CD4-positive, alpha-beta memory T cell (primary cell): ENCODE measurements at places on chromosomes 12 and 14. TPM values are rescaled to one million over a fixed set of nuclear protein-coding genes. Genes with fewer than 3 reads are reported as not detected.

Gene TMCC3
- polyA plus RNA-seq = 0.91 TPM

Gene SCN8A
- 0.04 TPM for polyA plus RNA-seq

Gene ABCD2
- 8.5 TPM for polyA plus RNA-seq

GRCh38 chr12:2306012-2306411 is 253.2 kb downstream of the CACNA1C start:
- DNase-seq = no peak

- no peak for DNase-seq
Observed at GRCh38 chr14:58709949-58710348, 72.2 kb downstream of the DACT1 start.

DNA sequence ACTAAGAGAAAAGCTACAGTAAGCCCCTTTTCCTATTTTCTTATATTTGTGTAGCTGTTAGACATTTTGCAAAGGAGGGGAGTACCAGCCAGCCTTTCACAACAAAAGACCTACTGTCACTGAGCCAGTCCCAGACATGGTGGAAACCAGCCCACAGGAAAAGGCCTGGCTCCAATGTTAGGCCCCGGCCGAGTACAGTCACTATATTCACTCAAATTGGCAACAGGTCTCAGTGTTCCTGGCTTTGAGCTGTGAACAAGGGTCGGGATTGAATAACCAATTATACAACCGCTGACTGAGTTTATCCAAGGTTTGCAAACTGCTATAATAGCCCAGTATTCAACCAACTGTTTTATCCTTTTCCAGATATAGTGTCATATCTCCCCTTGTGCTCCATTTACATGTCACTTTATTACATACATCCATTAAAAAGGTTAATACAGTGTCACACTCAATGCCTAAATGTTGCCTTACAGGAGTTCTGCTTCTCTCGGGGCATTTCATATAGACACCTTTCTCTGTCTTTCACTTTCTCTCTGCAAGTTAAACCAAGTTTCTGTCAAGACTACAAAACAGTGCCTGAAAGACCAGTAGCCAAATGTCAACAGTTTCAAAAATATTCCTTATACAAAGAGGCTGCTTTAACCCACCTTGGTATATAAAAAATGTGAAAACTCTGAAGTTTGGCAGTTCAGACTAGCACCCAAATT is 178.1 kb downstream of the SOX5 start:
- DNase-seq = no peak

GRCh38 chr14:44494137-44494536 is 12.9 kb downstream of the FSCB start:
- DNase-seq = no peak

DNA sequence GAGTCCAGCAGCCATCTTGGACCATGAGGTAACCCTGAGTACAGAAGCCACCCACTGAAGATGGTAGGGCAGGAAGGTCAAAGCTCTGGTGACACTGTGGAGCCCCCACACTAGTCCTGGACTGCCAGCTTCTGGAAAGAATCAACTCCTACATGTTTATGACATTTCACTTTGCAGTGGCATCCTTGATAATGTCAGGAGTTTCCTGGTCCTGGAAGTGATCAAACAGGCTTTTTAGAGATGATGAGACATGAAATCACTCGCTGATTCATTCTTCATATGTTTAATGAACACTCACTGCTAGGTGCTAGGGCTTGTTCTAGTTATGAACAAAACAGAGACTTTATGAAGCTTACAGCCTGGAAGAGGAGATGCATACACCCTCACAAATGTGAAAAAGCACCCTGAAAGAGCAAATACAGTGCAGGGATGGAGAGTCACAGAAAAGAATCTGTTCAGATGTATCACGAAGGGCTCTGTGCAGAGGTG is 15.8 kb upstream of the HNF1A start:
- DNase-seq = no peak

DNA sequence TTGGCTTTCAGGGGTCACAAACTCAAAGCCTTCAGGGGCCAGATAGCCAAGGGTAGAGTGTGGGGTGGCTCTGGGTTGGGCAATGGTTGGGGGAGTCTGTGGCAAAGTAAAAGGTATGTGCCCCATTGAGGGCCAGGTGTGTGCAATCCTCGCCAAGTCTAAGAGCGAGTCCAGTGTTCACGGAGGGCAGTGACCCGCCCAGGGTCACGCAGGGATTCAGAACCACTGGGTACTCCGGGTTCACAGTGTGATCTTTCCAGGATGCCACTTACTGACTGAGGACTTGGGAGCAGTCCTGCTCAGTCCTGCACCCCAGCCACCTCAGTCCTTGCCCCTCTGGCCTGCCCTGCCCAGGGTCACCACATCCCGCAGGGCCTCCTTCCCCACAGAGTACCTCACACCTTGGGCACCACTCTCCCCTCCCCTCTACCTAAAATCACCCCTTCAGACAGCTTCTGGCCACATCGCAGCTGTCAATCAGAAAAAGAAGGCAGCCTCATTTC is 15.7 kb downstream of the ZDHHC22 start:
- DNase-seq = no peak

GRCh38 chr12:10968765-10969456 is 17.8 kb downstream of the TAS2R50 start:
- DNase-seq = no peak

- DNase-seq = no peak
Observed at GRCh38 chr14:38261620-38262019, 5.7 kb upstream of the CLEC14A start.

GRCh38 chr12:52244615-52244994 is 11.6 kb downstream of the KRT7 start:
- DNase-seq = no peak

- DNase-seq = no peak
Observed at GRCh38 chr14:75437201-75438143, 9.7 kb downstream of the JDP2 start.

GRCh38 chr12:5272018-5272785 is 159.7 kb upstream of the NTF3 start:
- no peak for DNase-seq

GRCh38 chr12:104219361-104219892 is 3.8 kb downstream of the TXNRD1 start:
- no peak for DNase-seq

GRCh38 chr14:69637503-69638031 is 26.2 kb downstream of the SUSD6 start:
- DNase-seq = no peak

- no peak for DNase-seq
Observed at GRCh38 chr12:124316257-124316900, 21.5 kb downstream of the RFLNA start.

DNA sequence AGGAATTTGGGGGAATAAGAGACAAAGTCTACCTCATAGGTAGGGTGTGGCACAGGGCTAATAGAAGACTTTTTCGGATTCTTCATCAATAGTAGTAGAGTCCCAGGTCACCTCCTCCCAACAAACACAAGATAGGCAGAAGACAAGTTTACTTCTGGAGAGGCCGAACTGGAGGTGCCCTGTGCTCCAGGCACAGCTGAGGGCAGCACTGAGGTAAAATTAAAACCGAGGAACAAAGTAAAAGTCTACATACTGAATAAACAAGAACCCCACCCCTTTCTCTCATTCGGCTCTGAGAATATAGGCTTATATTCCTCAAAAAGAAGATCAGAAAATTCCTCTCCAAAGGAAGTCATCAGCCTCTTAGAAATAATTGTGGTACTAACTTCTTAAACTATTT is 161.5 kb downstream of the SEC23A start:
- no peak for DNase-seq

DNA sequence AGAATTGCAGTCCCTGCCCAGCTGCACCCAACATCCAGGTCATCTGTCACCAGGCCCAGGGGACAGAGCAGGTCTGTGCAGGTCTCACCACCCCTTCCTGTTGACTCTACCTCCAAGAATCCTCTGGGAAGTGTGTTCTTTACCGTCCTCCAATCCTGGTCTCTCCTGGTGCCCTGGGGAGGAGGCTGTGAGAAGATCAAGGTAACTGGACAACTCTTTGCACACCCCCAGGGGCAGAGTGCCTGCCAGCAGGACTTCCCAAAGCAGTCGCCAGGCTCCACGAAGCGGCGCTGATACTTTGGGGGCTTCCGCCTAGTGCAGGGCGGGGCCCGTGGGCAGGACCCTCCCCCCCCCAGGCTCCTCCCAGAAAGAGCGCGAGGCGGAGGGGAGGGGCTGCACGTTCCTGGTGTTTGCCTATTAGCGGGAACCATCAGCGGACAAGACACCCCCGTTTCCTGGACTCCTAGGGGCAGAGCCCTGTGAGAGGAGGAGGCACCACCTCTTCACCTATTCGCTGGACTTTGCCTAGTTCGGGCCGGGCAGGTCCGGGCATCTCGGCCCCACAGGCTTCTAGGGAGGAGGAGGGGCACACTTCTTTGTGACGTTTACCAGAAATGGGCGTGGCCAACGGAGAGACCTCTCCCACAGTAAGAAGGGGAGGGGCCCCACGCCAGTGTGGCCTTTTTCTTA is 918.0 kb downstream of the AACS start:
- no peak for DNase-seq

DNA sequence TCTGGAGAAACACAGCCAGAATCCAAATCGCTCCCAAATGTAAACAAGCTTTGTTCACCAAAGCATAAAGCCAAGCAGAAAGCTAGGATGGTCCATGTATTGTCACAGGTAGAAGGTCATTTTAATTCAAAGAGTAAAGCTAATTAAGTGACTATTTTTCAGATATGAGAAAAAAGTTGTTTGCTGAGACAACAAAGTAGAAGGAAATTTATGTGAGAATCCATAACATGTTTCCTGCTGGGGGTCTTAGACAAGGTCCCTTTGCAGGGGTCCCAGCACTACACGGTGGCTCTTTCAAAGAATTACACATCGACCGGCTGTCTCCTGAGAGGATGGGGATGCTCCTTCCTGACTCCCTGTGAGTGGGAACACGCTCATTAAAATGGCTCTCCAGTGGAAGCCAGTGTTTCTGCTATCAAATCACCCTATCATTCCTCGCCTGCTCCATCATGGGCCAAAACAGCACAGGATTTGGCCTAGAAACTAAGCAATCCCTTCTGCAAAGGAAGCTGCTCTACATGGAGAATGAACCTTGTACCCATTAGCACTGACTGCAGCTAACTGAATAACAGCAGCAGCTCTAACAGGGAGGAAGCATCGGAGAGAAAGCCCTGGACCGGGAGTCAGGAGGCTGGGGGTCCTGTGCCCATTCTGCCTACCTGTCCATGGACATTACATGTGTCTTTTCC is 175.3 kb downstream of the STXBP6 start:
- no peak for DNase-seq
